Type B pancreatic cell (in vitro differentiated cells): ENCODE measurements at places on chromosomes 1 and 21. TPM values are rescaled to one million over a fixed set of nuclear protein-coding genes. Genes with fewer than 3 reads are reported as not detected.

PODN gene
- 2.8 and 3.2 TPM in 2 replicates for total RNA-seq

CCDC17 gene
- 2.0 and 3.6 TPM in 2 replicates for total RNA-seq

GUCA2B gene
- total RNA-seq = 0.69 and 0.92 TPM in 2 replicates

XCL2 gene
- not detected in 2 replicates for total RNA-seq

- H3K36me3 ChIP-seq = no peaks in the 10 kb centered on the region
- H3K27ac ChIP-seq = no peak within 1 kb of the TSS
- no peaks in the 10 kb centered on the region for H3K4me1 ChIP-seq
- H3K4me3 ChIP-seq = no peak within 1 kb of the TSS
- no peaks in the 10 kb centered on the region for H3K27me3 ChIP-seq
Observed at GRCh38 chr1:152806576-152806975, at the start of gene LCE1C. Gene LCE1C (minus strand): TSS chr1:152806651. CDS start chr1:152805478, 1,173 bp downstream.

DNA sequence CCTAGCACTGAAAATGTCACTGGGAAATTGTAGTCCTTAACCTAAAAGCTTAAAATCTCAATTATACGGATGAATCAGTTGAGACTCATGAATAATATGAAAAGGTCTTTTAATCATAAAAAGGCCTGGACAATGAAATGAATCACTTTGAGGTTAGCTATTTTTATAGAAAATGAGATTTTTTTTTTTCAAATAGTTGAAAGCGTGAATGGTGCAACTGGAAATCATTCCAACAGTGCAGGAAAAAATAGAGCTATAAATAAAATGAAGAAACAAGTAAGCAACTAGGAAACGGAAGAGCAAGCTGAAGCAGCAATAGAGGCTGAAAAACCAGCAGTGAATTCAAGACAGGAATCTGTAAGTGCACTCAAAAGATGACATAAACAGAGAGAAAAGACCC is 142.9 kb downstream of the BACH1 start:
- no peak overlapping the region for H3K4me3 ChIP-seq
- H3K4me1 ChIP-seq = no peaks in the 10 kb centered on the region
- no peak overlapping the region for H3K27ac ChIP-seq
- DNase-seq = no peak
- H3K27me3 ChIP-seq = no peaks in the 10 kb centered on the region

- no peaks in the 10 kb centered on the region for H3K4me1 ChIP-seq
- H3K27ac ChIP-seq = no peak overlapping the region
- H3K36me3 ChIP-seq = no peaks in the 10 kb centered on the region
- H3K4me3 ChIP-seq = no peak overlapping the region
- no peaks in the 10 kb centered on the region for H3K27me3 ChIP-seq
- no peak for DNase-seq
Observed at GRCh38 chr1:223429313-223429731, 36.1 kb downstream of the CCDC185 start.
